ENCODE measurements at places on chromosomes 12 and 14. TPM values are rescaled to one million over a fixed set of nuclear protein-coding genes. Genes with fewer than 3 reads are reported as not detected.

FAM181A gene
- not detected for polyA plus RNA-seq

ST8SIA1 gene
- polyA plus RNA-seq: 5.5 TPM

CIROP gene
- 0.05 TPM for polyA plus RNA-seq

HNF1A gene
- 0.22 TPM for polyA plus RNA-seq

ACOT4 gene
- 2.2 TPM for polyA plus RNA-seq

RD3L gene
- not detected for polyA plus RNA-seq

HOXC11 gene
- polyA plus RNA-seq: 1.6 TPM

SLC35F4 gene
- 2.8 TPM for polyA plus RNA-seq

A2M gene
- polyA plus RNA-seq: 249 TPM

MSI1 gene
- 8.9 TPM for polyA plus RNA-seq

SLC15A4 gene
- 25.0 TPM for polyA plus RNA-seq

Measured in left renal pelvis (tissue), 4 donors.